HAP-1 (cell line): ENCODE measurements at places on chromosomes 4 and X.

- DNase-seq: no peak
These were observed 185.9 kb downstream of the CFAP299 start for GRCh38 chr4:80521438-80521837.

DNA sequence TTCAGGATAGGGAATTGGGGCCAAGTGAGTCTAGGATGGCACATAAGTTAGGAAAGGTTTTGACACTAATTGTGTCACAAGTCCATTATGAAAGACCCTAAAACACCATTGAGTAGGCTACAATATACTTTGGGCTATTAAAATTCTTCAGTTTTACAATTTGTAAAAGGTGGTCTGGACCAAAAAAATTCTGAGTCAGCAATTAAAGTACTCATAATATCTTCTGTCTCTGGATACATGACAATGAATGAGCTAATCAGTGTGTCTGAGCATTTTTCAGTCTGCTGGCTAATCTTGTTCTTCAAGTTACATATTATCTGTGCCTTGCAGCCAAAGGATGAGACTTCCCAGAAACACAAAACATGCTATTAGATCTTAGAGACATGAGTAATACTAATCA is 14.3 kb downstream of the ARMCX1 start:
- no peak for DNase-seq

DNA sequence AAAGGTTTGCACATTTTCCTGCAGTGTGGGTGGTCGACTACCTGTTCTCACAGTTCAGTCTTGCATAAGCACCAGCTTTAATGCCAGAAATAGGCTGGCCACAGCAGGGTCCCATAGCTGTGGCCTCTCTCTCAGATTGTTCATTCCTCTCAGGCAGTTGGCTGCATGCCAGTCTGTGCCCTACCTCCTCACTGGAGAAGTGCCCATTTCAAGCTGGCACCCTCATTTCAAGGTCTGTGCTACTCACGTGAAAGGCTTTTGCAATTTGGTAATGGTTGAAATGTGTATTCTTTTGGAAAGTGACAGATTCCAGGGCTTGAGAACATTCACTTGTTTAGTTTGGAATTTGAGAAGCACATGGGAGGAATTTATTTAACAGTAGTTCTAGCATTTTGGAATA is 28.9 kb upstream of the MTMR1 start:
- no peak for DNase-seq

DNA sequence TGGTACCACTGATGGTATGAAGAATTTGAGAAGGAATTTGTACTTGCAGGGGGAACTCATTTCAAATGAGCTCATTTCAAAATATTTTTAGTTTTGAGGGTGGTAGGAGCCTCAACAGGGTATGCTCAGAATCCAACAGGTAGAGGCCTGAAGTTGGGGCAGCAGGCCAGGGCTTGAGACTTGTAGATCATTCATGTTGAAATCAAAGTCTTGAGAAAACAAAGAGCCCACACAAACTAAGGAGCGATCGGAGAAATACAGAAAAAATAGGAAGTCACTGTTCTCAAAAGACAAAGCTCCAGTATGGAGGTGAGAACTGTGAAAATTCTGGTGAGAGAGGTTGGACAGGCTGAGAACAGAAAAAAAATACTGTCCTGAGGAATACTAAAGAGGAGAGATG is 979 bp upstream of the SLC9A6 start:
- DNase-seq: no peak

DNA sequence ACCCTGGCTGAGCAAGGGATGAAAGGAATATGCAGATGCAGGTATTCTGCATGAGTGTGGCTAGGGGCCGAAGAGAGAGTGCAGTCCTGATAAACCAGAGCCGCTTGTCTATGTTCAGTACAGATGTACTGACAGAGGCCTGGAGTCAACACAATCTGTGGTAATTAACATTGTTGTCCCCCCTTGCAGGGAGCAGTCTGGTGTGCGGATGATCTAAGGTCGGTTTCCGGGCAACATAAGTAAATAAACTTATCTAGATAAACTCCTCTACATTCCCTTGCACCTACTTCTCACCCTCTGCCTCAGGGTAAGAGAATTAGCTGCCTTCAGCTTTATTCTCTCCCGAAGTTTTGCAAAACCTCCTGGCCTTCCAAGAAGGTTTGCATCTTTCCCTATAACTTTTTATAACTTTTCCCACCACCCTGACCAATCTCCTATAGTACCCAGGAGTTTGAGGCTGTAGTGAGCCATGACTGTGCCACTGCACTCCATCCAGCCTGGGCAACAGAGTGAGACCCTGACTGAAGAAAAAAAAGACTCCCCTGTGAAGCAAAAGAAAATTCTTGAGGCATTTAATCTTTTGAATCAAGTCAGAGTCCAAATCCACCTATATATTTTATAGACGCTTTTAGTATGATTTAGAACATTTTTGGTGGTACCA is 26.6 kb downstream of the SNX25 start:
- DNase-seq: no peak

DNA sequence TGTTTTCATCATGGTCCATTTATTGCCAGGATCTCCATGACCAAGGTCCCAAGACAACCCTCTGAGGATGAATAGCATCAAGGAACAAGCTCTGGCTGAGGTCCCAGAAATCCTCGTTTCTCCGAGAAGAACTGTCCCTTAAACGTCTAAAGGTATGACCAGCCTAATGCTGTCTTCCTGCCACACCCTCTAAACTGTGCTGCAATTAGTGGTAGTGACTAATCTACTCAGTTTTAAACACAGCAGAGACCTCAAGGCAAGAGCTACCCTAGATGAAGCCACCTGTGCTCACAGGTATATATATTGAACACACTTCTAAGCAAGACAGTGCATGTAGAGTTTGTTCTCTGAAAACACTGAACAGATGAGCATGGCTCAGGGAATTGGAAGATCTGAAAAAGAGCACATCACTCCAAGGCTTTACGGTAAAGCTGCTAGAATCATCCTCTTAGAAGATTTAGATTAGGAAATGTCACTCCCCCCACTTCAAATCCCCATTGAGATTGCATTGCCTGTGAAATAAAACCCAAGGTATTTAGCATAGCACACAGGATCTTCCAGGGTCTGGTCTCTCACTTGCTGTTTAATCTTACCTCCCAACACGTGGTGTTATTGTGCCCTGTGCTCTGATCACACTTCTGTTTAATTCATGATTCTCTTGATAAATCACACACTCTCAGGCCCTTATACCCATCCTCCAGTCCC is 173.9 kb upstream of the VCX3A start:
- DNase-seq: no peak

DNA sequence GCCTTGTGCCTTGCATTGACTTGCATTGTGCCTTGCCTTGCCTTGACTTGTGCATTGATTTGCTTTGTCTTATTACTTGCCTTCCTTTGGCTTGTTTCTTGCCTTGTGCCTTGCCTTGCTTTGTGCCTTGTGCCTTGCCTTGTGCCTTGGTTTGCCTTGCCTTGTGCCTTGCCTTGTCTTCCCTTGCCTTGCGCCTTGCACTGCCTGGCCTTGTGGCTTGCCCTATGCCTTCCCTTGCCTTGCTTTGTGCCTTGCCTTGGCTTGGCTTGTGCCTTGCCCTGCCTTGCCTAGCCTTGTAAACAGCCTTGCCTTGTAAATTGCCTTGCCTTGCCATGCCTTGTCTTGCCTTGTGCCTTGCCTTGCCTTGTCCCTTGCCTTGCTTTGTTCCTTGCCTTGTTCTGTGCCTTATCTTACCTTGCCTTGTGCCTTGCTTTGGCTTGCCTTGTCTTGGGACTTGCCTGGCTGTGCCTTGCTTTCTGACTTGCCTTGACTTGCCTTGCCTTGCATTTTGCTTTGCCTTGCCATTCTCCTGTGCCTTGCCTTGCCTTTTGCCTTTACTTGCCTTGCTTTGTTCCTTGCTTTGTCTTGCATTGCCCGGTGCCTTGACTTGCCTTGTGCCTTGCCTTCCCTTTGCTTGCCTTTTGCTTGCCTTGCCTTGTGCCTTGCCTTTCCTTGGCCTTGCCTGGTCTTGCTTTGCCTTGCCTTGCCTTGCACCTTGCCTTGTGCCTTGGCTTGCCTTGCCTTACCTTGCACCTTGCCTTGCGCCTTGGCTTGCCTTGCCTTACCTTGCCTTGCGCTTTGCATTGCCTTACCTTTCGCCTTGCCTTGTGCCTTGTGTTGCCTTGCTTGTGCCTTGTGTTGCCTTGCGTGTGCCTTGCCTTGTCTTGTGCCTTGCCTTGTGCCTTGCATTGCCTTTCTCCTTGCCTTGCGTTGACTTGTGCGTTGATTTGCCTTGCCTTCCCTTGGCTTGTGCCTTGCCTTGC is 97.5 kb downstream of the TAB3 start:
- no peak for DNase-seq

- no peak for DNase-seq
These were observed 2192.6 kb upstream of the AGA start for GRCh38 chr4:179634862-179635261.

DNA sequence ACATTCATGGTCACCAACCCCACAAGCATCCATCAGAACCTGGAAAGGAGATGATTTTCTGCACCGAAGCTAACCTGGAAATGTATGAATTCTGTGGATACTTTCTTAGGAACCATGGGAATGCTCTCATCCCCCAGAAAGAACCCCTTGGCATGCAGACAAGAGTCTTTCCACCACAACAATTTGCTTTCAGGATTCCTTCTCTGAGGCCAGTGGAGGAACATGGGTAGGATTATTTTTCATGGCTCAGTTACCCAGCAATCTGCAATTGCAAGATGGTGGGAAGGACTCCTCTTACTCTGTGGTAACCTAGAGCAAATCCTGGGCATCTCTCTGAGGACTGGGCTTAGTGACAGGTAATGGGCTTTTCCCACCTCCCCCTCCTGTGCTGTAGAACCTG is 131.9 kb upstream of the MSX1 start:
- no peak for DNase-seq

DNA sequence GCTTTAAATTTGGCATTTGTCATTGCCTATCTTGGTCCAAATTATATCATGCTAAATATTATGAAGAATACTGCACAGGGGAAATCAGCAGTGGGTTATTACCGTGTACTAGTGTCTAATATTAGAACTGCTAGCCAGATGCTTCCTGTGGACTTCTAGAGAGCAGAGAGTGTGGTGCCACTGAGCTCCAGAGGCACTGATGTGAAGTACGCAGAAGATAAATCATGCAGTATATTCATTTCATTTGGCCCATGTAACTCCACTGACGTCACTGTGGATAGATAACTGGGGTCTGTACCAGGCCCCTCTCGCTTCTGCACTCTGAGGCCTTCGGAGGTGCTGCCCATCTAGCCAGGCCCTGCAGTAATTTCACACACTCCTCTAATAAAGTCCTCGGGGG is 80.0 kb downstream of the ALPK1 start:
- DNase-seq: no peak

DNA sequence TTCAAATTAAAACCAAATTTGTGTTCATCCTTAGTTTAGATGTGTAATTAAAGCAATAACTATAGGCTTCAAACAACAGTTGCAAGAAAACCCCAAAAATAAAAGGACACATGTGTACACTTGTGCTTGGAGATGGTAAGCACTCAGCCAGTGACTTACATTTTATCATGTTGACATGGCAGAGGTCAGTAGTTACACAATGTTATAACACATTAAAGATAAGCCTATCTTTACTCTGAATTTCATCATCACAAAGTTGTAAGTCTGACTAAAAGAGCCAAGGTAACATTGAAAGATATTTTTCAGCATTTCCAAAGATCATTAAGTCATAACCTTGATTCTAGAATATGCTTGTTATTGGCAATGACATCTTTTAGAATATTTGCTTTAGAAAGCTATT is 98.5 kb upstream of the PNPLA4 start:
- DNase-seq: no peak

DNA sequence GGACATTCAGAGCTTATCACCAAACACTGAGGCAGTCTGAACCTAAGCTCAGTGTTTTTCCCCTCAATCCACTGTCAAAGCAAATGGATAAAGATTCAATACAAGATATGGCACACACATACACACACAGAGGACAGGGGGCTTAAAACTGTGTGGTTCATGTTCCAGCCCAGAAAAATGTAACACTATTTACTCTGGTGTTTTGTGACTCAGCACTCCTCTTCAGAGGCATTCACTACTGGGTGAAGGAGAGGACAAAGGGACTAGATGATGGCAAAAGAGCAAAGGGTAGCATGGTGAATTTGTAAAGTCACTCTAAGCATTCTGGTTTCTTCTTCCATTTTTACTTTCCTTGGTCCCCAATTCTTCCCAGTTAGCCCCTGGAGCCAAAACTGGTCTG is 120.3 kb downstream of the ARHGEF9 start:
- no peak for DNase-seq

DNA sequence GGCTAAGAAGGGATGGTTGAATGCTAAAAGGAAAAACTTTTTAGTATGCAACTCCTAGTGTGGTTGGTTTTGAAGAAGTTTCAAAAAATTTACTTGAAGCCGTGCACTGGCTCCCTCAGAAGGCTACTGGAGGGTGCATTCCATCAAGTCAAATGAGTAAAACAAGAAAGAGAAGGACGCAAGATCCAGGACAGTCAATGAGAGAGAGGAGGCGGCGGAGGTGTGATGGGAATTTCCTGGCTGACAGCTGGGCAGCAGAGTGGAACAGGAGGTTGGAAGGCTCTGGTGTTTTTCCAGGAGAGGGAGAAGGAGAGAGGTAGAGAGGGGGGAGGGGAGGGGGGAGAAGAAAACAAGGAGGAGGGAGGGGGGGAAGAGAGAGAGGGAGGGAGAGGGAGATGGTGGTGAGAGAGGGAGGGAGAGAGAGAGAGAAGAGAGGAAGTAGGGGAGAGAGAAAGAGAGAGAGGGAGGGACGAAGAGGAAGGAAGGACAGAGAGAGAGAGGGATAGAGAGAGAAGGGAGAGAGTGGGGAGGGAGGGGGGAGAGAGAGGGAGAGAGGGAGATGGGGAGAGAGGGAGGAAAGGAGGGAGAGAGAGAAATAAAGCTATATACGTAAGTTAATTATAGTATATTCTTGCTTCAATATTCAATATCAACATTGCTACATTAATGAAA is 126.4 kb downstream of the SH3KBP1 start:
- no peak for DNase-seq

GRCh38 chr4:14768449-14768848 is 233.8 kb upstream of the CPEB2 start:
- DNase-seq: no peak

- no peak for DNase-seq
These were observed 11.9 kb downstream of the BMX start for GRCh38 chrX:15512401-15512965.

DNA sequence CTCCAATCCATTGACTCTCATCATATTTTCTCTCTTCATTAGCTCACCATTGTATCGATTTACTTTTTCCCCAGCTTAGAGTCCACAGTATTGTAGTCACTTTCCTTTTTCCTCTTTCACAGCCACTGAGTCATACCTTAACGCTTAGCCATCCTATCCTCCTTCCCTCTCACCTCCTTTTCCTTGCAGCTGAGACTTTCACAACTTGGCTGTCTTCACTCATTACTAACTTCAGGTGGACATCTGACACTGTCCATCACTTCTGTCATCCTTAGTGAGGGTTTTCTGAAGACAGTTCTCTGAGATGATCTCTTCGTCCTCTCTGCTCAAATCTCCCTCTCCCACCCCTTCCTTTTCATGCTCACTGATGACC is 70.5 kb upstream of the ESX1 start:
- DNase-seq: no peak

DNA sequence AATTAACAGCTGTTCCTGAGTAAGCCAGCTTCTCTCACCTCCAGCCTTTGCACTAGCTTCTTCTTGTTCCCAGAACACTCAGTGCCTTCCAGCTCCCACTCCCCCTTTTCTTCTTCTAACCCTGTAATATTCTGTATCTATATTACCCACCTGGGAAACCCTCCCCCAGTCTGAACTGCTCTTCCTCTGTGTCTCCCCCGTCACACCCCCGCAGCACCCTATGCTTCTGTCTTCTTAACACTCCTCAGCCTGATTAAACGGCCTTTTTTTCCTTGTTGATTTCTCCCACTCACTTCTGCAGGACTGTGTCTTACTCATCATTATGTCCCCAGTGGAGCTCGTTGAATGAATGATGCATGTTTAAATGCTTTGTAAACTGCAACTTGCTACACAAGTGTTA is 9.0 kb upstream of the LONRF3 start:
- DNase-seq: no peak
